ENCODE measurements at places on chromosomes 12 and 14. TPM values are rescaled to one million over a fixed set of nuclear protein-coding genes. Genes with fewer than 3 reads are reported as not detected.

The NT5DC3 gene
- 60.9 TPM for total RNA-seq

The APOF gene
- not detected for total RNA-seq

The ATP23 gene
- total RNA-seq = 59.1 TPM

The CLEC4D gene
- total RNA-seq = 0.30 TPM

The EGLN3 gene
- total RNA-seq = 8.0 TPM

The NINJ2 gene
- 2.3 TPM for total RNA-seq

The LTBR gene
- 72.9 TPM for total RNA-seq

The BMAL2 gene
- 2.7 TPM for total RNA-seq

The CFAP54 gene
- total RNA-seq = 14.2 TPM

The KRT4 gene
- total RNA-seq = not detected
